ENCODE measurements at places on chromosomes 5 and 9. TPM values are rescaled to one million over a fixed set of nuclear protein-coding genes. Genes with fewer than 3 reads are reported as not detected.
A peak's percentile ranks its signal among the peaks of the same experiment; 100 is the strongest.

- DNase-seq = no peak
Measured at GRCh38 chr5:80711938-80712337, 57.2 kb upstream of the DHFR start.

DNA sequence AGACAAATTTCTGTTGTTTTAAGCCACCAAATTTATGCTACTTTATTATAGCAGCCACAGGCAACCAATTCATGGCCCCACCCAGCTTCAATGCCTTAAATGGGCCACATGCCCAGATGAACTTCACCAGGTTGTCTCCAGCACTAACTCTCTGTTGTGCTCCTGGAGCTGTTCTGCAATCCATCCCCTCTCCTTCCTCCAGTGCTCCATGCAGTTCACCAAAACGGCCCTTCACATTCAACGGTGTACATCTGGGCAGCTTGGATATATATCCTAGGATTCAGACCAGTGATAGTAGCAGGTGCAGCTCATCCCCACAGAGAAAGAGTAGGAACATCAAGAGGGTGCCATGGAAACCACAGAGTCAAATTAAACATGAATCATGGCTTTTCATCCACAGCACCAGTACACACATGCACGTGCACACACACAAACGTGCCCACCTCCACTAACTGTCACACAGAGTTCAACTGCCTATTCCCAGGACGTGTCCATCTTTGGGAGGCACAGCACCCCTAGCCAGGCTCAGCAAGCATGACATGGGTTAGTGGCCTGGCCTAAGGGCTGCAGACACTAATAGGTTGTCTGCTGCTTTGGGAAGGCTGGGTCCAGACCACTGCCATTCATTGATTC, 134.5 kb downstream of the MED10 start:
- DNase-seq = no peak

GRCh38 chr9:72128526-72128925, 20.7 kb upstream of the GDA start:
- no peak for DNase-seq

GRCh38 chr5:31990701-31991110, 183.4 kb downstream of the GOLPH3 start:
- DNase-seq = no peak

DNA sequence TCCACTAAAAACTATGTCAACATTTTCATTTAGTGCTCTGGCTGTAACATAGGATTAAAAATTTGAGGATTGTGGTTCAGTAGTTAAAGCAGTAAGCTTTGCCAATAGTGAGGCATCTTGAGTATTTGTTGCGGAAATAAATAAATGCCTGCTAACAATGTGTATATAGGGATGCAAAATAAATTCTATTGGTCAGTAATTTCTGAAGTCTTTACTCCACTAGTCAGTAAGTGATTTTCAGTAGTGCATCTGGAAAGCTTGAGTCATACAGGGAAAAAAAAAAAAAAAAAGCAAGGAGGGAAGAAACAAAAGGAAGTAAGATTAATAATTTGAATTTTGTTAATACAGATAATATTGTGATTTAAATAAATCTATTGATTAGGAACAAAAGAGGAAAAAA, 21.0 kb downstream of the NIPBL start:
- DNase-seq = no peak

GRCh38 chr9:94280409-94280989, 21.4 kb downstream of the ZNF169 start:
- DNase-seq = no peak

The TMEM8B gene
- 22.0 TPM for total RNA-seq

- no peak for DNase-seq
Measured at GRCh38 chr9:98193336-98193944, 1.0 kb upstream of the CORO2A start.

The PCDHA10 gene
- 0.30 TPM for total RNA-seq

DNA sequence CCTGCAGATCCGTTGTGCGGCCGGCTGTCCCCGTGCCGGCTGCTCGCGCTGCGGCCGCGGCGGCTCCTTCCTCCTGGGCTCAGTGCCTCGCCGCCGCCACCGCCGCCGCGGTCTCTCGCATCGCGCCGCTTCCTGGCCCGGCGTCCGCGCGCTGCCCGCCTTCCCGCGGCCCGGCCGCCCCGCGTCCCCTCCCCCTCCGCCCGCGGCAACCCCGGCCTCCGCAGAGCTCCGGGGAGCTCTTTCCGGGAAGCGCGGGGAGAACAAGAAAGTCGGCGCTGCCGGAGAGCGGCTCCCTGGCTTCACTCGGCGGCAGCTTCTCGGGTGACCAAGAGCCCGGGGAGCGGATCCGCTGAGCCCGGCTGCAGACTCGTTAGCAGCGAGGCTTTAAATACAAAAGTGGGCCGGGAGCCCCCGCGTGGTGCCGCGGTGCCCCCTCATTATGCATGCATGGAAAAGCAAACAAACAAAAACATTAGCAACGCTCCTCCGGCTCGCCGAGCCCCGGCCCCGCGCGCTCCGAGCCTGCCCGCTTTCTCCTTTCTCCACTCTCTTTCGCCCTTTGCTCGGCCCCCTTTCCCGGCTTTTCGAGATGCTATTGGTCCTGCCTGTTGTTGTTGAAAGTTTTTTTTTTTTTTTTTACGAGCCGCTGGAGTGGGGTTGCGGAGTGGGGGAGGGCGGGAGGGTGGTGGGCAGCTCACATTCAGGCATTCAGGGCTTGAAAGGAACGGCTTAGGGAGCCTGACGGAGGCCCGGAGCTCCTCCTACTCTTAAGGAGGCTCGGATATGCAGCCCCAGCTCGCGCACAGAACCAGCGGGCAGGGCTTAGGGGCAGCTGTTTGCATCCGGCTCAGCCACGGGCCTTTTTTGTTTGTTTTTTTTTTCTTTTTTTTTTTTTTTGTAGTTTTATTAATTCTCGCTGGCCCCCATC, at the start of gene GAS1:
Gene GAS1, minus strand, starts transcription at position 361 of the 928 bp plus-strand sequence. CDS start 727 bp downstream, outside the sequence.
- peak; percentile 89 for DNase-seq

- DNase-seq = no peak
Measured at GRCh38 chr9:137688725-137689124, 69.9 kb downstream of the EHMT1 start.

The TGFBI gene
- 46.9 TPM for total RNA-seq

DNA sequence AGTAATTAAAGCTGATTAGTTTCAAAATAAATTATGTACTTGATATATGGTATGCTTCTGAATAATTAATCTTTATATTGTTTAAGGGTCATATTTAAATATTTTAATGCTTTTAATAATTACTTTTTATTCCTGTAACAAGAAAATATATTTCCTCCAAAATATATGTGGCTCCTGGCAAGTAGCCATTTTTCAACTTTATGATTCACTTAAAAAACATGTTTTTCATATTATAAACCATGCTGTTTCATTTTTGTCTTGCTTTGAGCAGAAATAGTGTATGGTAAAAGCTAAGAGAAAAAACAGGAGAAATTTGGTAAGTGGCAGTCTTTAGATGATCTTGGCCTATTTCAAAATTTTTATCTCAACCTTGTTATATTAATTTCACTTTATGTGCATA, 14.6 kb downstream of the SPATA9 start:
- DNase-seq = no peak

- DNase-seq = peak; percentile 43
Measured at GRCh38 chr9:137811283-137811870, 66.2 kb upstream of the CACNA1B start.

DNA sequence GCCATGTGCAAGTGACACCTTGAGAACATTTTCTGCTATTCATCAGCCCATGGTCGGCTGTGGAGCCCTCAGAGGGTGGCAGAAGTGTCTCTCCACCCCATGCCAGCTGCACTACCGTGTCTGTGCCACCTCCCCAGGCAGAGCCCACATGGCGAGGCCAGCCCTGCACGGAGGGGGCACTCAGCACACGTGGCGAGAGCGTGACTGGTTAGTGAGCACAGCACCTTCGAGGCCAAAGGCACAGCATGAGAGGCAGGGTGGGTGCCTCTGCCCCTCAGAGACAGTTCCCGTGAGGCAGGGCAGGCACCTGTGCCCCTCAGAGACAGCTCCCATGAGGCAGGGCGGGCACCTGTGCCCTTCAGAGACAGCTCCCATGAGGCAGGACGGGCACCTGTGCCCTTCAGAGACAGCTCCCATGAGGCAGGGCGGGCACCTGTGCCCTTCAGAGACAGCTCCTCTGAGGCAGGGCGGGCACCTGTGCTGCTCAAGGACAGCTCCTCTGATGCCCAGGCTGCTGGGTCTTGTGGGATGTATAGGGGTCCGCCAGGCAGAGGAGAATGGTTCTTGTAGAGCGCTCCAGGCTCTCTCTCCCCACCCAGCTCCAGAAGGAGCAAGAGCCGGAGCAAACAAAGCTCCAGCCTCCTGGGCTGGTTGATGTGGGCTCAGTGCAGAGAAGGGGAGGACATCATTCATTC, 179.8 kb upstream of the PPP1R26 start:
- no peak for DNase-seq

The FAM163B gene
- total RNA-seq = not detected

GRCh38 chr5:147310059-147310704, 75.4 kb downstream of the STK32A start:
- no peak for DNase-seq

GRCh38 chr9:106420511-106420944, 442.4 kb upstream of the ZNF462 start:
- no peak for DNase-seq

The LCN9 gene
- total RNA-seq = not detected

GRCh38 chr5:136062366-136063274, 33.8 kb downstream of the TGFBI start:
- DNase-seq = no peak

DNA sequence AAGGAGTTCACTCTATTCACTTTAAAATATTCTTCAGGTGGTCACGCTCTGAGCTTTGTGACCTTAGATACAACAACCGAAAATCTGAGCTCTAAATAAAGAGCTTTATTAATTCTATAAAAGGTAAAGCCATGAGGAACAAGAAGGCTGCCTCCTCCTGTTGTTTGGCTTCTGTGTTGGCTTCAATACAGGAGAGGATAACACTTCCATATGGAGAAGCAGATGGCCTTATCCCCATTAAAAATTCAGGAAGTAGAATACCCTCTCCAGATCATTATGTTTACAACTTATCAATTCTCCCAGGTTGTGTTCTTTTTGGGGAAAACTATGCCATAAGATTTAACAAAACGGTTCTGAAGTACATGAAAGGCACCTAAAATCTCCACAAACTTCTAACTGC, 128.4 kb downstream of the TTC39B start:
- no peak for DNase-seq

DNA sequence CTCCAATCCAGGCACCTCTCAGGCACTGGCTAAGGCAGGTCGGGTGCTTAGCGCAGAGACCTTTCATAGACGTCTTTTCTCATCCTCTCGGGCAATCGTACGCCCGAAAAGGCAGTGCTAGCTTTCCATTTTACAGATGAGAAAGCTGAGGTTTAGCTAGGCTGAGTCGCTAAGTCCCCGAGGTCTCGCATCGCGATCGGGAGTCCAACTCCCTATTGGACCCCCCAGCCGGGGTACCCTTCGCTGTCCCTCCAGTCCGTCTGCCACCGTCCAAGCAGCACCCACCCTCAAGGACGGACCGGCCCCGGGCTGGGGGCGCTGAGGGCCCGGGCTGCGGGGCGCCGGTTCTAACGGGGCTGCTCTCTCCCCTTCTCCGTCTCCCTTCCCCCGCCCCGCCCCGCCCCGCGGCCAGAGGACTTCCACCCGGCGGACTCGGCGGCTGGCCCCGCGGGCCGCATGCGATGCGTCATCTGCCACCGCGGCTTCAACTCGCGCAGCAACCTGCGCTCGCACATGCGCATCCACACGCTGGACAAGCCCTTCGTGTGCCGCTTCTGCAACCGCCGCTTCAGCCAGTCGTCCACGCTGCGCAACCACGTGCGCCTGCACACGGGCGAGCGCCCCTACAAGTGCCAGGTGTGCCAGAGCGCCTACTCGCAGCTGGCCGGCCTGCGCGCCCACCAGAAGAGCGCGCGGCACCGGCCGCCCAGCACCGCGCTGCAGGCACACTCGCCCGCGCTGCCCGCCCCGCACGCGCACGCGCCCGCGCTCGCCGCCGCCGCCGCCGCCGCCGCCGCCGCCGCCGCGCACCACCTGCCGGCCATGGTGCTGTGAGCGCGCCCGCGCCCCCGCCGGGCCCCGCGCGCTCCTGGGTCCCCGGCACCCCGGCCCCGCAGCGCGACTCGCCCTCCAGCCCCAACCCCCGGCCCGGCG, 12.5 kb upstream of the EXOSC2 start:
- peak; percentile 82 for DNase-seq

The NMUR2 gene
- not detected for total RNA-seq

- peak; percentile 10 for DNase-seq
Measured at GRCh38 chr9:126763130-126763764, 41.6 kb upstream of the ZBTB43 start.

DNA sequence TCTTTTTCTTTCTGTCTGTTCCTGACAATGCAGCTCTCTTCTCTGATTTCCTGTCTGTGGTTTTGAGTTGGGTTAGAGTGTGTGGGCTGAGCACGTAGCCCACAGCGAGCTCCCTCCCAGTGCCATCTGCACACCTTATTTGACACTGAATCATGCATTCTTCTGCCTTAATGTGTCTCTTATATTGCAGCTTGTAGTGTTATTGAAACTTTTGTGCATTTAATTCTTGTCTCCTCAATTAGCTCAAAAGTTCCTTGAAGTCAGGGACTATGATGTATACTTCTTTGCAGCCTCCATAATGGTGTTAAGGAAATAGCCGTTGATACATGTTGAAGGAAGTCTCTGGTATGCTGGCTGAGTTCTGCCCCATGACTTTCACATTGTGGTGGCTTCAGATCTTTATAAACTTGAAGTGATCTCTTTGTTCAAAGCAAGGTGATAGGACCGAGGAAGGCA, 576.2 kb upstream of the CLINT1 start:
- no peak for DNase-seq

The C5orf58 gene
- not detected for total RNA-seq
